Left ventricle myocardium inferior (tissue), 1 donor: ENCODE measurements at places on chromosomes 2 and 18. TPM values are rescaled to one million over a fixed set of nuclear protein-coding genes. Genes with fewer than 3 reads are reported as not detected.

POTEF gene
- total RNA-seq, result not detected

EIF2AK3 gene
- 8.2 TPM for total RNA-seq

NT5C1B gene
- total RNA-seq, result not detected

GRCh38 chr2:101921319-101921952, 70.3 kb upstream of the IL1R2 start:
- no peaks in the 10 kb centered on the region for H3K4me1 ChIP-seq
- no peak overlapping the region for H3K27ac ChIP-seq
- no peak for DNase-seq
- H3K27me3 ChIP-seq, result peaks cover 3% of the 10 kb centered on the region

DNA sequence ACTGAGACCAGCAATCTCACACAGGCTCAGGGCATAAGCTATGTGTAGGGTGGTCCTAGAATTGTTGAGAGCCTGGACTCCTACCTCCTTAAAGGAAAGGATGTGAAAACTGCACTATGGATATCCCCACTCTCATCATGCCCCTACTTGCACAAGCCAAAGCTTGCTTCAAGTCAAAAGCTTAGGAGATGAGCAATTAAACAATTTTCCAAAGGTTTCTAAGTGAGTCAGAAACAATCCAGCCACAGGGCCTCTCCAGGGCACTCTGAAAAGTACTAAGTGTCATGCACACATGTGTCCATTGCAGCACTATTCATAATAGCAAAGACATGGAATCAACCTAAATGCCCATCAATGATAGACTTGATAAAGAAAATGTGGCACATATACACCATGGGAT, 215.4 kb downstream of the AFF3 start:
- H3K27ac ChIP-seq, result no peak overlapping the region
- H3K36me3 ChIP-seq, result no peaks in the 10 kb centered on the region
- H3K27me3 ChIP-seq, result no peaks in the 10 kb centered on the region
- no peak for DNase-seq
- no peaks in the 10 kb centered on the region for H3K4me1 ChIP-seq
- H3K4me3 ChIP-seq, result no peak overlapping the region

DNA sequence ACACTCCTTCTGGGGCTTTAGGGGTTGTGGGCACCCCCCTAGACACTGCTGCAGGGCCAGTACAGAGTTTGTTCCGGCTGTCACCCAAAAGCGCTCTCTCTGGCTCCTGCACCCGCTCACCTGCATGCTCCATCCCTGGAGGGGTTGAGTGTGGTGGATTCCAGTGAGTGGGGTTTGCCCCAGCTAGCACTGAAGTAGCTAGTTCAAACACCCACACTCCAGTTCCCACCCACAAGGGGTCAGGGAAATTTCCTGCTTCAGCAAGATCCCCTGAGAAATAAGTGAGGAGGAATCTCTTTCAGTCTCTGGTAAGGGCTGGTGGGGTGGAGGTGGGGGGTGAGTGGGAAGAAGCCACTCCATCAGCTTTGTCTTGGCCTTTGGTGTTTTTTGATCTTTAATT, 73.6 kb downstream of the TMEM17 start:
- H3K4me1 ChIP-seq, result no peaks in the 10 kb centered on the region
- no peaks in the 10 kb centered on the region for H3K27me3 ChIP-seq
- no peak overlapping the region for H3K27ac ChIP-seq

- no peak for DNase-seq
- H3K4me1 ChIP-seq, result peaks cover 53% of the 10 kb centered on the region
- H3K27ac ChIP-seq, result peak overlapping the region; percentile 89
- no peaks in the 10 kb centered on the region for H3K27me3 ChIP-seq
Observed at GRCh38 chr2:28626891-28627421, 124.7 kb upstream of the PPP1CB start.

DNA sequence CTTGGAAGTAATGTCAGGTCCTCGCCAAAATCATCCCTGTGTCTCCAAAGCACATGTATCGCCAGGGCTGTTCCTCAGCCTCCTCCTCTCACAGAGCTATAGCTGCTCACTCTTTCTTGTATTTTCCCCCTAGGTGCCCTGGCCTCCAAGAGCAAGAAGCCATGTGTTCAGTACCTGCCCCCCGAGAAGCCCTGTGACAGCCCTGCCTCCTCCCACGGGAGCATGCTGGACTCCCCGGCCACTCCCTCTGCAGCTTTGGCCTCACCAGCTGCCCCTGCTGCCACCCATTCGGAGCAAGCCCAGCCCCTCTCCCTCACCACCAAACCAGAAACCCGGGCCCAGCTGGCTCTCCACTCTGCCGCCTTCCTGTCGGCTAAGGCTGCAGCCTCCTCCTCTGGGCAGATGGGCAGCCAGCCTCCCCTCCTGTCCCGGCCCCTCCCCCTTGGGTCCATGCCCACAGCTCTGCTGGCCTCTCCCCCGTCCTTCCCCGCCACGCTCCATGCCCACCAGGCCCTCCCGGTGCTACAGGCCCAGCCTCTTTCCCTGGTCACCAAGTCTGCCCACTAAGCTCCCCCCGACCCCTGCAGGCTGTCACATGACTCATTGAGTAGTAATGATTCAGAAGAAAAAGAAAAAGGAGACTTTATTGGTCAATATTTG, 18.8 kb downstream of the TGOLN2 start:
- peaks cover 35% of the 10 kb centered on the region for H3K4me1 ChIP-seq
- peak; percentile 53 for DNase-seq
- no peak overlapping the region for H3K4me3 ChIP-seq
- peak overlapping the region; percentile 44 for H3K27ac ChIP-seq

GRCh38 chr18:2310886-2311285, 260.4 kb downstream of the METTL4 start:
- no peaks in the 10 kb centered on the region for H3K36me3 ChIP-seq
- no peaks in the 10 kb centered on the region for H3K4me1 ChIP-seq
- H3K27ac ChIP-seq, result no peak overlapping the region
- H3K27me3 ChIP-seq, result peaks cover 31% of the 10 kb centered on the region
- H3K4me3 ChIP-seq, result no peak overlapping the region
